ENCODE measurements at places on chromosomes 2 and 18.
A peak's percentile ranks its signal among the peaks of the same experiment; 100 is the strongest.

GRCh38 chr2:60868589-60869273 lies 12.6 kb upstream of the REL start:
- H3K4me3 ChIP-seq, result no peak overlapping the region
- no peaks in the 10 kb centered on the region for H3K36me3 ChIP-seq
- no peak overlapping the region for H3K27ac ChIP-seq
- no peaks in the 10 kb centered on the region for H3K4me1 ChIP-seq
- H3K27me3 ChIP-seq, result no peaks in the 10 kb centered on the region

- peaks cover 5% of the 10 kb centered on the region for H3K4me1 ChIP-seq
- no peaks in the 10 kb centered on the region for H3K36me3 ChIP-seq
- no peaks in the 10 kb centered on the region for H3K27me3 ChIP-seq
- H3K27ac ChIP-seq, result no peak overlapping the region
These were observed 67.9 kb upstream of the ST3GAL5 start for GRCh38 chr2:85956646-85957039.

- no peaks in the 10 kb centered on the region for H3K27me3 ChIP-seq
- H3K36me3 ChIP-seq, result no peaks in the 10 kb centered on the region
- H3K4me3 ChIP-seq, result no peak overlapping the region
- DNase-seq, result no peak
These were observed 56.3 kb upstream of the ACMSD start for GRCh38 chr2:134782107-134782506.

- no peak for DNase-seq
- no peaks in the 10 kb centered on the region for H3K27me3 ChIP-seq
- H3K27ac ChIP-seq, result no peak overlapping the region
These were observed 233.7 kb upstream of the SPOPL start for GRCh38 chr2:138267902-138268254.

- H3K27ac ChIP-seq, result no peak overlapping the region
- peaks cover 13% of the 10 kb centered on the region for H3K4me1 ChIP-seq
- DNase-seq, result no peak
- no peaks in the 10 kb centered on the region for H3K27me3 ChIP-seq
- H3K36me3 ChIP-seq, result no peaks in the 10 kb centered on the region
These were observed 1.1 kb downstream of the SULT1C4 start for GRCh38 chr2:108378851-108379250.

DNA sequence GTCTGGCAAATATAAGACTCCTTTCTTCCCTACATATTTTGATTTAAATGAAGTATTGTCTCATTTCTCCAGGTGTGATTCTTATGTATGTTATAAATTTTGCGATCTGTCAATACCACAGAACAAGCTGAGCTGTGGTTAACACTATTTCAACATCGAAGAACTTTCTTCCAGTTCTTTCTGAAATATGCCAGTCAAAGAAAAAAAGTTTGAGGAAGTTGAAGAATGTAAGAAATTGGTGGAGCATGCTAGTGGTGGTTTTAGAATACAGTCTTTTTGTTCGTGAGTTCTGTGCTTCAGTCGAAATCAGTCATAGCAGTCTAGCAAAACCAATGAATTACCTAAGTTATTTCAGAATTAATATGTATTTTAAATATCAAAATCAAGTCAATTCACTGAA lies 8.6 kb upstream of the COBLL1 start:
- no peak overlapping the region for H3K27ac ChIP-seq
- no peaks in the 10 kb centered on the region for H3K4me1 ChIP-seq
- H3K27me3 ChIP-seq, result no peaks in the 10 kb centered on the region

DNA sequence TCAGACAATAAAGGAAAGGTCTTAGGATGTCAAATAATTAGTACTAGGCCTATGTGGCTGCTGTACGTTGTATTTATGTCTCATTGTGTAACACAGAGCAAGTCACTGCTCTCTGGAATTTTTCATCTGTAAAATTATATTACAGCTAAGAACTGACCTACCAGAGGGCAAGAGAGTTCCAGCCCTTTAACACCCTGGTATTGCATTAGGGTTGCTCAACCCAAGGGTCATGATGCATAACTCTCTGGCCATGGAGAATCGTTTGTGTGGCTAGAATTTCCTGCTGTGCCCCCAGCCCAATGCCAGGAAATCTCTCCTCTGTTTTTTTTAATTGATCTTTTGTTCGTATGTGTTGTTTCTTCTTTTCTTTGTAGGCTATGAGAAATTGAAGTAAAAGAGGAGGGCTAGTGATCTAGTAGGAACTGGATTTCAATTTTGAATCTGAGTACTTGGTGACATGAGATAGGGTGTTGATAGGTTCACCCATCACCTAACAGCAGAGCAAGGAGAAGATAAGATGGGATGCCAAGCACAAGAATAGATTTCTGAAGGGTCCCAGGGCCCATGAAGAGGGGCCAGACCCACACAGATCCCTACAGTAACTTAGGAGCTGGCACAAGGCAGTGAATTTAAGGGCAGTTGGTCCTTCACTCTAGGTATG lies 571.2 kb upstream of the TNP1 start:
- H3K4me1 ChIP-seq, result peaks cover 5% of the 10 kb centered on the region
- H3K36me3 ChIP-seq, result no peaks in the 10 kb centered on the region
- H3K4me3 ChIP-seq, result no peak overlapping the region
- DNase-seq, result no peak

- no peak for DNase-seq
- H3K36me3 ChIP-seq, result no peaks in the 10 kb centered on the region
- no peaks in the 10 kb centered on the region for H3K27me3 ChIP-seq
- peaks cover 19% of the 10 kb centered on the region for H3K4me1 ChIP-seq
These were observed 1.8 kb downstream of the STRN start for GRCh38 chr2:36964496-36965058.

DNA sequence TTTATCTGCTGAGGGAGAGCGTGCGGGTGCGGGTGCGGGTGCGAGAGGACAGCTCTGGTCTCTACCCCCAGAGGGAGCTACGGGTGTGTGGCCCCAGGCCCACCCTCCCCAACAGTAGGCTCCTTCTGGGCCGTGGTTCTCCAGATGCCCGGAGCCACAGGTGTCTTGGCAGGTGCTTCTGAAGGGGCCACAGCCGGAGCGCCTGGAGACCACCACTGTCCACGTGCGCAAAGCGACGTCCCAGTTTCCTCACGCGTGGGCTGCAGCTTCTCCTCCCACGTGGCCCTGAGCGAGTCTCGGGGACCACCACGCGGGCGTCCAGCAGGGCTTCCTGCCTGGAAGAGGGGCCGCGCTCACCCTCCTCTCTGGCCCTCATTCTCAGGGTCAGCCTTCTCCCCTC lies 90.6 kb downstream of the BIN1 start:
- DNase-seq, result no peak
- no peaks in the 10 kb centered on the region for H3K27me3 ChIP-seq
- H3K4me3 ChIP-seq, result no peak overlapping the region
- H3K4me1 ChIP-seq, result no peaks in the 10 kb centered on the region
- no peak overlapping the region for H3K27ac ChIP-seq
- no peaks in the 10 kb centered on the region for H3K36me3 ChIP-seq

DNA sequence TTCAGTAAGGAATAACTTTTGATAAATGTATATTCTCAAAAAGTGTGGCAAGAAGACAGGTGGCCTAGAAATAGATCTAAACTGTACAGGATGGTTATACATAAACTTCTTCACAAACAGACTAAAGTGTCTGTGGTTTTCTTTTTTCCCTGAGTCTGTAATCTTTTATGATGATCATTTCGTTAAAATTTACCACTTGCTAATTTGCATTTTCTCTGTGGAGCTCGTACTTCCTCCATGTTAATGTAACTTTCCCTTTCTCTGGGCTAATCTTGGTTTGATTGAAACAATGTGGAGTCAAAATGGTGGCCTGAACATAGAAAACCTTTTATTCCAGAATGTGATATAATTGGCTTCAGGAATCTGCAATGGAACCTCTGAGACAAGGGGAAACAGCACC lies 166.2 kb downstream of the FTCDNL1 start:
- H3K36me3 ChIP-seq, result no peaks in the 10 kb centered on the region
- no peaks in the 10 kb centered on the region for H3K27me3 ChIP-seq
- no peak for DNase-seq
- H3K27ac ChIP-seq, result no peak overlapping the region
- no peaks in the 10 kb centered on the region for H3K4me1 ChIP-seq
- no peak overlapping the region for H3K4me3 ChIP-seq

DNA sequence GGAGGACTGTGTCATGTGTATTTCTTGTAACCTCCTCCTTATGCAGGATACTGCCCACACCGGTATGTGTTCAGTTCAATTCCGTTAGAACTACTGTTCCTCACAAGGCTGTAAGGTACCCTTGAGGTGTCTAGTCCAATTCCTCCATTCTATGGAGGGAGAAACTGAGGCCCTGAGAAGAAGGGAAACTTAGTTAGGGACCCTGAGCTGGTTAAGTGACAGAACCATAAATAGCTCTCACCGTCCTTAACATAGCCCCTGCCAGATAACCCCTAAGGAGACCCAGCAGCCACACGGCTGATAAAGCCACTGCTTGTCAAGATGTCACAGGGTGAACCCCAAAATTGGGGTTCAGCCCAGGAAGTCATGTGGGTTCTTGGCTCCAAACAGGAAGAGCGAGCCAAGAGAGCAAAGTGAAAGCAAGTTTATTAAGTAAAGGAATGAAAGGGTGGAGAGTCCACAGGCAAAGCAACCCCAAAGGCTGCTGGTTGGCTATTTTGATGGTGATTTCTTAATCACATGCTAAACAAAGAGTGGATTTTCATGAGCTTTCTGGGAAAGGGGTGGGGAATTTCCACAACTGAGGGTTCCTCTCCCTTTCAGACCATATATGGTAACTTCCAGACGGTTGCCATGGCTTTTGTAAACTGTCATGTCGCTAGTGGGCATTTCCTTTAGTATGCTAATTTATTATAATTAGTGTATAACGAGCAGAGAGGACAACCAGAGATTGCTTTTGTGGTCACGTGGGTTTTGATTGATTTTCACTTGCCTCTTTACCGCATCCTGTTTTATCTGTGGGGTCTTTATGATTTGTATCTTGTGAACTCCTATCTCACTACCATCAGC lies 83.4 kb upstream of the RTN4 start:
- H3K4me3 ChIP-seq, result 0 out of 2 replicates have a peak overlapping the region, but pooled peaks have one; percentile 2
- peaks cover 12% of the 10 kb centered on the region for H3K4me1 ChIP-seq
- peak; percentile 78 for DNase-seq
- H3K27ac ChIP-seq, result peak overlapping the region; percentile 97
- no peaks in the 10 kb centered on the region for H3K27me3 ChIP-seq

DNA sequence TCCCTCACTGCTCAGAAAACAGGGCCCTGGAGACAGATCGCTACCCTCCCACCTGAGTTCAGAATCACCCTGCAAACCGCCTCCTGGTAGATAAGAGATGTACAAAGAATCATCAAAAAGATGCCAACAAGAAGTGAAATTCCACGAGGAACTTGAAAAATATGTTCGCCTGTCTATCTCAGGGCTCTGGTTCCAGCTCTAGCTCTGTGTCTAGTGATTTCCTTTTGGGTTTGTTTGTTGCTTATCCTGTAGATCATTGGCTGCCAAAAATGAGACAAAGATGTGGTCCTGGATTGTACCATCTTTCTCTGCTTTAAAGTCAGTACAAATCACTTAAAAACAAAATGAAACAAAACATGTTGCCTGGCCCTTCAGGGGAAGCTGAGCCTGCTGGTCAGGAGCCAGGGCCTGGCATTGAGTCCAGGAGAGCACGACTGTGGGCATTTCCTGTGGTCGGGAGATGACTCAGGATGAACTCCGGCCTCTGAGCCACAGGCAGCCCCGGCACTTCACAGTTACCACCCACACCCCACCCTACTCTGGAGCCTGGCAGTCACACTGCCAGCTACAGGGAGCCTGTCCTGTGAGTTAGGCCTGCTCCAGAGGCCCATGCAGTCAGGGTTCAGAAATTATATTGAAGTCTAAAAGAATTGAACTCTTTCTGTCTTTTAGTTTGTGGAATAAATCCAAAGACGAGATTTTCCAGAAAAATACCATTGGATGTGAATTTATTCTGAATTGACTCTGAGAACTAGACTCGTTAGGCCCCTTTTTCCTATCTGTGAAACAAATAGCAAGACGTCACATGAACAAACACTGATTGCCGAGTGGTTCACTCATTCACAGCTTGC lies 8.0 kb upstream of the ITGB6 start:
- H3K4me3 ChIP-seq, result no peak overlapping the region
- no peaks in the 10 kb centered on the region for H3K4me1 ChIP-seq
- H3K36me3 ChIP-seq, result no peaks in the 10 kb centered on the region
- no peak for DNase-seq
- H3K27me3 ChIP-seq, result no peaks in the 10 kb centered on the region

GRCh38 chr2:233120459-233120858 lies 60.3 kb downstream of the INPP5D start:
- H3K4me3 ChIP-seq, result no peak overlapping the region
- no peak for DNase-seq
- no peaks in the 10 kb centered on the region for H3K27me3 ChIP-seq
- no peaks in the 10 kb centered on the region for H3K36me3 ChIP-seq

GRCh38 chr18:31685097-31686082 lies 1.0 kb upstream of the B4GALT6 start:
- H3K4me1 ChIP-seq, result peaks cover 14% of the 10 kb centered on the region
- peak overlapping the region; percentile 80 for H3K4me3 ChIP-seq
- H3K27me3 ChIP-seq, result no peaks in the 10 kb centered on the region

DNA sequence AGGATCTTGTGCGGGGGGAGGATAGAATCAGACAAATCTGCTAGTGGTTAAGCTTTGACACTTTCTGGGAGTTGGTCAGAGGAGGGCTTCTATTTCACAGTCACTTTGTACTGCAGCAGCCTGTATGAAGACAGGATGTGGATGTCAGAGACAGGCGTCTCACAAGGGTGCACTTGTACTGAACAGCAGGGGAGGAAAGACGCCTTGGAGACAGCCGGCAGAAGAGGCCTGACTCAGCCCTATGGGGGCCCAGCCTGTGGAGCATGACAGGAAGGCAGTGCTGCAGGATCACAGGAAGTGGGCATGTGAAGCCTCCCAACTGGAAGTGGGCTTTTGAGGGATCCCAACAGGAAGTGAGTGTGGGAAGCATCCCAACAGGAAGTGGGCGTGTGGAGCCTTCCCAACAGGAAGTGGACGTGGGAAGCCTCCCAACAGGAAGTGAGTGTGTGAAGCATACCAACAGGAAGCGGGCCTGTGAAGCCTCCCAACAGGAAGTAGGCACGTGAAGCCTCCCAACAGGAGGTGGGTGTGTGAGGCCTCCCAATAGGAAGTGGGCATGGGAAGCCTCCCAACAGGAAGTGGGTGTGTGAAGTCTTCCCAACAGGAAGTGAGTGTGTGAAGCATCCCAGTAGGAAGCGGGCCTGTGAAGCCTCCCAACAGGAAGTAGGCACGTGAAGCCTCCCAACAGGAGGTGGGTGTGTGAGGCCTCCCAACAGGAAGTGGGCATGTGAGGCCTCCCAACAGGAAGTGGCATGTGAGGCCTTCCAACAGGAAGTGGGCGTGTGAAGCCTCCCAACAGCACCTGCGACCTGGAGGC lies 212.3 kb downstream of the SNTG2 start:
- no peaks in the 10 kb centered on the region for H3K27me3 ChIP-seq
- no peak overlapping the region for H3K27ac ChIP-seq
- no peak overlapping the region for H3K4me3 ChIP-seq

- H3K4me1 ChIP-seq, result no peaks in the 10 kb centered on the region
- no peak overlapping the region for H3K27ac ChIP-seq
- H3K4me3 ChIP-seq, result no peak overlapping the region
- DNase-seq, result no peak
These were observed 1783.2 kb upstream of the CELF4 start for GRCh38 chr18:39348757-39349156.

DNA sequence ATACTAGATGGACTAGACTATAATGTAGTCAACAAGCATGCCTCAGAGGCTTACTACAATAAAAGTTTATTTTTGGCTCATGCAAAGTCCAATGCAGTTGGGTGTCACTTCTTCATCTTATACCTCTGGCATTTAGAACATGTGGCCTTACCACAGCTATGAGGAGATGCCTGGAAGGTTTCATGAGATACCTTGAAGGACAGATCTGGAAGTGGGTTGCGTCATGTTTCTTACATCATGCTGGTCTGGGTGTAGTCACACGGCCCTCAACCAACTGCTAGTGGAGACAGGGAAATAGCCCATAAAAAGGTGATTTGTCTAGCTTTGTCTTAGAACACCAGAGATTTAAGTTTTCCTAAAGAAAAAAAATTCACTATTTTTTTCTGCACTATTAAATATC lies 91.7 kb upstream of the MMADHC start:
- H3K27ac ChIP-seq, result no peak overlapping the region
- DNase-seq, result no peak
- no peaks in the 10 kb centered on the region for H3K27me3 ChIP-seq
- H3K36me3 ChIP-seq, result no peaks in the 10 kb centered on the region
- no peak overlapping the region for H3K4me3 ChIP-seq
- H3K4me1 ChIP-seq, result no peaks in the 10 kb centered on the region

All from H1 (cell line).